ENCODE measurements at places on chromosomes 7 and 10.

- DNase-seq, result no peak
Measured at GRCh38 chr10:71029411-71029892, 141.1 kb upstream of the PCBD1 start.

DNA sequence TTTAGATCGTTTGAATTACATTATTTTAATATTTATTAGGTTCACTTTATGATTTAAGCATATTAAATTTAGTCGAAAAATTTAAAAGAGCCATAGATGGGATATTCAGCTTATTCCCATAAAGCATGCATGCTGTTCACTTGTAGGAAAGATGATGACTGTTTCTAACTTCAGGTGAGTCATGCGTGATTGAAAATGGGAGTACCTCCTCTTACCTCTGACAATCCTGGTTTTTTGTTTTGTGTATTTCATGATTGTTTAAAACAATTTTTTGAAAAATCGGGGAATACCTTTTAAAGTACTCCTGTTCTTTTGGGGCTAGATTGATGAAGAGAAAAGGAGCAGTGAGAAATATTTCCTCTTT lies 1.4 kb downstream of the TNKS2 start:
- DNase-seq, result no peak

GRCh38 chr10:129501652-129502436 lies 34.8 kb downstream of the MGMT start:
- DNase-seq, result no peak

GRCh38 chr10:130416334-130417150 lies 280.4 kb downstream of the GLRX3 start:
- DNase-seq, result no peak

- no peak for DNase-seq
Measured at GRCh38 chr10:24449321-24449740, 240.4 kb downstream of the KIAA1217 start.
